ENCODE measurements at places on chromosomes 12 and 14. TPM values are rescaled to one million over a fixed set of nuclear protein-coding genes. Genes with fewer than 3 reads are reported as not detected.

DNA sequence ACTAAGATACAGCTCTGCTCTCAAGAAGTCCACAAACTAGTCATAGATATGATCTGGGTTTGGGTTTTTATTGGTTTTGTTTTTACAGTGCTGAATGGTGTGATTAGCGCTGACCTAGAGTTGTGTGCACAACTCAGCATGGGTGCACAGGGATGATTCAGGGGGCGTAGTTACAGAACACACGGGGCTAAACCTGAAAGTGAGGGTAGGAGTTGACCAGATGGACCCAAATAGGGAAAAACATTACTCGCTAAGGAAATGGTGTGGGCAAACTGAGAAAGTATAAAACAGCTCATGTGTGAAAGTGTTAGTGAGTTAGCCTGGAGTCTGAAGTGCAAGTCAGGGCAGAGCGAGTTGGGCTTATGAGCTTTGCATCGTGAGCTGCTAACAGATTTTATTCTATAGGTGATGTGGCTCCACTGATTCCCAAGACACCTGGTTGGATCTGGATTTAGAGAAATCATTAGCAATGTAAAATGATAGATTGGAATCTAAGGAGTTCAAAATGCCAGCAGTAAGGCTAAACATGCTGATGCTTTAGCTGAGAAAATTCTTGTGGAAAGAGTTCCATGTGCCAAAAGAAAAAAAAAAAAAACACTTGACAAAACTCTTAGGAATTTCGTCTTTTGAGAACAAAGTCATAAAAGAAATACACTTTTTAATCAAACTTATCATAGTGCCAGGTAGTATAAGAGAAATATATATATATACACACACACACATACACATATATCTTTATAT lies 134.9 kb downstream of the SLC5A8 start:
- DNase-seq = no peak

DNA sequence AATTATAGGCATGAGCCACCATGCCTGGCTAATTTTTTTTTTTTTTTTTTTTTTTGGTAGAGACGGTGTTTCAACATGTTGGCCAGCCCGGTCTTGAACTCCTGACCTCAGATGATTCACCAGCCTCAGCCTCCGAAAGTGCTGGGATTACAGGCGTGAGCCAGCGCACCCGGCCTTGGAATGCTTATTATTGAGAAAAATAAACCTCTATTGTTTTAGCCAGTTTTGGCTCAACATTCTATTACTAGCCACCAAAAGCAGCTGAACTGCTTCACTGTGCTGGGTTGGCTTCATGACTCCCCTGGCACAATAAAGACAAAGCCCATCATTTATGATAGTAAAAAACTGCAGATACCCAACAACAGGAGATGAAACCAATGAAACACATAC lies 93.5 kb upstream of the CEP83 start:
- no peak for DNase-seq

DNA sequence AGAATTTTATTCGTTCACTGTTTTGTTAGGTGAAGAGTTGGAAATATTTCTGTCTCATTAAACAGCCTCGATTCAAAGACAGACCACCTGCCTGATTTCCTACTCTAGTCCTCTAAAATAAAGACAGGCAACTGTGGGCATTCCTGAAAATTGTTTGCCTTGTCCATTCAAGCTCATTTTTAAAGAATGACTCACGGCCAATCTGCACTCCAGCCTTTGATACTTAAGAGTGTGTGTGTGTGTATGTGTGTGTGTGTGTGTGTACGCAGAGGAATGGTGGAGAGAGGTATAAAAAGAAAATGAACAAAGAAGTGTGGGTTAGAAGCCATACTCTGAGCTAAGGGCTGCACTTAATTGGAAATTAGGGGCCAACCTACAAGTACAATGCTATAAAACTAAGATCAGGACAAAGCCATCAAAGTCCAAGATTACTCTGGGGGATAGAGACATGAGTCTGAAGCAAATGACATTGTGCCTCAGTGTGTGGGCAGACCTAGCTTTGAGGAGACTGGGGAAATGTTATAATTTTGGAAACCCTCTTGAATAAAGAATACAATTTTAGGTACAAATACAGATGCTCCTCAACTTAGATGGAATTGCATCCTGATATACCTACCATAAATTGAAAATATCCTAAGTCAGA lies 45.6 kb upstream of the SOCS2 start:
- peak; percentile 21 for DNase-seq

Gene KRT3
- not detected for total RNA-seq

Gene ASCL4
- not detected for total RNA-seq

DNA sequence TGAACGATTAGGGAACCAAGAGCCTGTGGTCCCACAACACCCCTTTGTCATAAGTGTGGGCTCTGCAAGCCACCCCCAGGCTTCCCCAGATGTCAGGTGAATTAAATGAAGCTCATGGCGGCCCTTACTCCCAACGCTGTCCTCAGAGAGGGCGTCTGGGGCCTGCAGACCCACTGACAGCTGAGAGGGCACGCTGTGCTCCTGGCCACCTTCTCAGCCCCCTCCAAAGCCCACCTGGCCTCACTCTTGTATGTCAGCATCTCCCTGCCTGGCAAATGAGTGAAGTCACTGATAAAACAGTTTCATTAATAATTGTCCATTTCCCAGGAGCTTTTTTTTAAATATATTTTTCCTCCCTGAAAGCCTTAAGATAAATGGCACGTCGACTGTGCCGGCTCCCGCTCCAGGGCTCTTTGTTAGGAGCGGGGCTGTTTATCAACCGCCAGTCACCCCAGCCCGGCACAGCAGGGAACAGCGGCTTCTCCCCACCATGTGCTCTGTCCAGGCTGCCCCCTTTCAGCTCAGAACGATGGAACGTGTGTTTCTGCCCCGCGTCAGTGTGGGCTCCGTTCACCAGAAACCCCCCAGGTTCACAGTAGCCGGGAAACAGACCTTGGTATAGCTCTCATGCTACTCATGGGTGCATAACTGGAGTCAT lies 94.7 kb upstream of the SFSWAP start:
- DNase-seq = no peak

All from urinary bladder (tissue), 4 donors.